Central memory CD4-positive, alpha-beta T cell (primary cell): ENCODE measurements at places on chromosomes 4 and X.

- DNase-seq: no peak
These were observed 10.5 kb upstream of the MGST2 start for GRCh38 chr4:139655116-139655515.

DNA sequence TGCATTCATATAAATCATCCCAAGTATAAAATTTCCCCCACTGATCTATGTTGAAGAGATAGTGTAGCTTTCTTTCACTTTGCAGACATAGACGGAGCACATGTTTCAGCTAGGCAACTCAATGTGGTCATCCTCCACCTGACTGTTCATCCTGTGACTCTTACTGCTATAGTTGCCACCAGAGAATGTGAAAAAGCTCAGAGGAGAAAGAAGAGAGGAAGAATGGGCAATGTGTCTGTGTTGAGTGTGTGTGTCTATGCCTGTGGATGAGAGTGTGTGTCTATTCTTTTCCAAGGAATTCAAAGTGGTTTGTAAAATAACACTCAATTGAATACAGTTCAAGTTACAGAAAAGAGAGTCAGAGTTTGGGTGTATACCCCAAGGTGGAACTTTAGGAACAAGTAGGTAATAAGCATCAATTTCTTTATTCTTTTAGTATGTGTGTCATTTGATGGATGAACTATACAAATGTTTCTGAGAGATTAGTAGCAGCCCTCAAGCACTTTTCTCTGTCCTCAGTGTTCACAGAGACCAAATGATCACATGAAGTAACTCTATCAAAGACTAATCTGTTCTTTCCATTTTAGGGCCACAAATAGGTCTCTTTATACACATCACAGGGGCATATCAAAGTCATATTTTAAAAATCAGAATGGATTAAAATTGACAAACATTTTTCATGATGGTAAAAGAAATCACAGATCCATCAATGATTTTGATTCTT, 2.3 kb downstream of the SNCA start:
- DNase-seq: no peak

DNA sequence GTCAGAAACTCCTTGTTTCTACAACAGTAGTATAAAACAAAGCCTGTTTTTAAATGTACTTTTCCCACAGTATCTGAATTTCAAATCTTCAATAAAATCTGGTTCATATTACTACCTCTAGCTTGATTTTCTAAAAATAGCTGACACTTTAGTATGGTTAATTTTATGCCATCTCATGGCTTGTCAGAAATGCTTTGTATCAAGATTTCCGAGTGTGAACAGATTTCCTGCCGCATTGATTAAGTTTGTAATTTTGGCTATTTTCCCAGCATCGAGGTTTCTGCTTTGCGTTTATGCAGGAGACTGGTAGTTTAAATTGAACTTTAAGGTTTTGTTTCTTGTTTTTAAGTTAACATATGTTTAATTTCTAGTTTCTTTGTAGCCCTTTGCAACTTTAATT, 44.2 kb downstream of the CLCN3 start:
- DNase-seq: no peak

DNA sequence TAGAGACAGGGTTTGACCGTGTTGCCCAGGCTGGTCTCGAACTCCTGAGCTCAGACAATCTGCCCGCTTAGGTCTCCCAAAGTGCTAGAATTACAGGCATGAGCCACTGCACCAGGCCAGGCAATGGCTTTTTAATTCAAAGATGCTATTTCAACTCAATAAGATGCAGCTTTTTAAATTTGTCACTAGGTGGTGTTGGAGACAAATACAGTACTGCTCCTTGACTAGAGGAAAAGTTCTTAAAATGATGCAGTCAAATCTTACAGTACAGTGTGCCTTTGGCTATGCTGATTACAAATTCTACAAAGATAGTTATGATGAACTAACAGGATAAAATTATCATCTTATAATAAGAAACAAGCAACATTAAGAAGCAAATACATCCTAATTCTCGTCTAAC, 441.1 kb downstream of the KCNIP4 start:
- no peak for DNase-seq

DNA sequence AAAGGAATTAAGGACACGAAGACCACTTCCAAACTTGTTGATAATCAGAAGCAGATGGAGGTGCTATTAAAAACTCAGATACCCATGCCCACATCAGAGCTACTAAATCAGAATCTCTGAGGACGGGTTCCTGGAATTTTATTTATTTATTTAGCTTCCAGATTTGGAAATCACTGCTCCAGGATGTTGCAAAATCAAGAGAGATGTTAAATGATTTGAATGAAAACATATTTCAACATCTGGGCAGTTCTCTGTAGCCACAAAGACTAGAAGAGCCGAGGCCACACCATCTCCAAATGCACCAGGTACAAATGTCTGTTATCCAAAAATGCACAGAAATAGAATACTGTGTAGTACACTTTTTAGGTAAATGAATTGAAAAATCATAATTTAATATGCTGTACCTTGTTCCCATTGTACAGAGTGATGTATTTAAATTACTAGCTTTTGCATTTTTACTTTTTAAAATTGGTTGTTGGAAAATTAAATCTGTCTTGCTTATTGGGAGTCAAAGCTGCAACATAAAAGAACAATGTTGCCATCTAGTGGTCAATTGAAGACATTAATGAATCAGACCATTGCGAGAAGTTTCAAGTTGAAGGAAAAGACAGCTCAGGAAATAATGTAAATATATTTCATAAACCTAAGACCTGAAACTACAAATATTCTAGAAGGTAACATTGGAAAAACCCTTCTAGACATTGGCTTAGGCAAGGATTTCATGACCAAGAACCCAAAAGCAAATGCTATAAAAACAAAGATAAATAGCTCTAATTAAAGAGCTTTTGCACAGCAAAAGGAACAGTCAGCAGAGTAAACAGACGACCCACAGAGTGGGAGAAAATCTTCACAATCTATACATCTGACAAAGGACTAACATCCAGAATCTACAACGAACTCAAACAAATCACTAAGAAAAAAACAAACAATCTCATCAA, 151.3 kb upstream of the TTC29 start:
- DNase-seq: peak; percentile 28

GRCh38 chrX:76996641-76997040, 450.5 kb upstream of the FGF16 start:
- DNase-seq: no peak

DNA sequence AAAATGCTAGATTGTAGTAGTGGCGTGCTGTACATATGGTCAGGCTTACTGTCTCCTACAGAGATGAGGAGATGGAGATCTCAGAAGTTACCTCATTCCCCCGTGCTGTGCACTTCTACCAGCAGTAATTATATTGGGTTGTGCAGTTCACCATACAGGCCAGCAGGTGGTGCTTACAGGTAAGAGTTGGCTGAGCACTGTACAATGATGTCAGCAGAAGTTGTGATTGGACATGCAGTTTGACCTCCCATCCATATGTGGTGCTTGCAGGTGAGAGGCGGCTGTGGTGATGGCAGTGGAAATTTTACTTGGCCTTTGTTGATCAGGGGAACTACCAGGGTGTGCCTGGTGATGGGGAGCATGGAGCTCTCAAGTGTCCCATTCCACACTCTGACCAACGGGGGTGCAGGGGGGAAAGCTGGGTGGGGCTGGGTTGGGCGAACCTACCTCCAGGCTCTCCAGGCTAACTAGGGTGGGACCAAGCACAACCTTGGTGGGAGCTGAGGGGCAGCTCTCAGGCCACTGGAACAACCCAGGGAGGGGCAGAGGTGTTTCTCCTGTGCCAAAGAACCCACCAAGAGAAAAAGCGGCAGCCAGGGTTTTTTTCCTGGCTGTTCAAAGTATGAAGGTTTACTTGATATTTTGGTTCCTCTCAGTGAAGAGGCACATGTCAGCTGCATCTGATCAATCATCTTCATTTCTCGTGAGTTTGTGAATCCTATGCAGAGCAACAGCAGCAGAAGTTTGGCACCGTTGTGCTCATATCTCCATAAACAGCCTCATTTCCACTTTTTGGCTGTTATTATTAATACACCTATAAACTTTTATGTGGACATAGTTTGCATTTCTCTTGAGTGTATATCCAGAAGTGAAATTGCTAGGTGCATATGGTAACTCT, 73.8 kb upstream of the FREM3 start:
- no peak for DNase-seq

GRCh38 chr4:10032625-10033024, 11.3 kb upstream of the SLC2A9 start:
- no peak for DNase-seq

- DNase-seq: no peak
These were observed 1.7 kb downstream of the KCNIP4 start for GRCh38 chr4:21946858-21947257.

- no peak for DNase-seq
These were observed 528 bp upstream of the FGF2 start for GRCh38 chr4:122826079-122826527.

DNA sequence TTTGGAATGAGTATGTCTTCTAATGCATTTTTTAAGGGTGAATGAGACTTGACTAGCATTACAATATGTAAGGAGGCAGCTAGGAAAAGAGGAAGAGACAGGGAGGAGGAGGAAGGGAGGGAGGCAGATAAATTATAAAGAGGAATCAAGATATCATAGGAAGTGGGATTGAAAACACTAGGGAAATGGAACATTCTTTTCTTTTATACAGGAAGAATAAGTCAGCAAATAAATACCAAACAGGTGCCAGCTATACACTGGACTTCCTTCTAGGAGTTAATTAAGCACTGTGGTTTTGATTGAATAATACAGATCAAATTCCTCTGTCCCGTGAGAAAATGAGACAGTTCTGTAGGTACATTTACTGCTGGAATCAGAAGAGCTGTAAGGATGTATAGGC, 78.6 kb downstream of the PACRGL start:
- DNase-seq: no peak

DNA sequence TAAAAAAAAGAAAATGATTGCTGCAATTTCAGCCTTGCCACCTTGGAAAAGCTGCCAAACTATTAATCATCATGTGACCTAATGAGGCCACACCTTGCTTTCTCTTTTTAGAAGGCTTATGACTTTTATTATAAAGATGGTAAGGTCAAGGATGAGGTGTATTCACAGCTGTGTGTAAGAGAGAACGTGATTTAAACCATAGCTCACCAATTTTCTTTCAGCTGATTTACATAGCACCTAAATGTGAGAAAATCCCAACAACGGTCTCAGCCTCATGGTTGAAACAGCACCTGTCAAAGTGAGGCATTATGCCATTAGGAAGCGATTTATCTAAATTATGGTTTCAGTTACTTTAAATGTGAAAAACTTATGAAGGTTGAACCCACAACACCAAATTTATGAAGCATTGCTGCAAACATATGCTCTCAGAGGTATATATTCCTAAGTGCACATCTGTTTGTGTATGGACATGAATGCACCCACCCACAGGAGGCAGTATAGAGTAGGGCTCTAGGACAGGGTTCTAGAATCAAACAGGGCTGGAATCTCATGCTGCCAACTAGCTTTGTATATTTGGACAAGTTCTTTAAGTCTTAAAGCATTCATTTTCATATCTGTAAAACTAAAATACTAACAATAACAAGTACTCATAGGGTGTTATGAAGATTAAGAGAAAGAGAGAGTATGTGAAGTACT, 40.7 kb downstream of the ANXA3 start:
- DNase-seq: no peak

DNA sequence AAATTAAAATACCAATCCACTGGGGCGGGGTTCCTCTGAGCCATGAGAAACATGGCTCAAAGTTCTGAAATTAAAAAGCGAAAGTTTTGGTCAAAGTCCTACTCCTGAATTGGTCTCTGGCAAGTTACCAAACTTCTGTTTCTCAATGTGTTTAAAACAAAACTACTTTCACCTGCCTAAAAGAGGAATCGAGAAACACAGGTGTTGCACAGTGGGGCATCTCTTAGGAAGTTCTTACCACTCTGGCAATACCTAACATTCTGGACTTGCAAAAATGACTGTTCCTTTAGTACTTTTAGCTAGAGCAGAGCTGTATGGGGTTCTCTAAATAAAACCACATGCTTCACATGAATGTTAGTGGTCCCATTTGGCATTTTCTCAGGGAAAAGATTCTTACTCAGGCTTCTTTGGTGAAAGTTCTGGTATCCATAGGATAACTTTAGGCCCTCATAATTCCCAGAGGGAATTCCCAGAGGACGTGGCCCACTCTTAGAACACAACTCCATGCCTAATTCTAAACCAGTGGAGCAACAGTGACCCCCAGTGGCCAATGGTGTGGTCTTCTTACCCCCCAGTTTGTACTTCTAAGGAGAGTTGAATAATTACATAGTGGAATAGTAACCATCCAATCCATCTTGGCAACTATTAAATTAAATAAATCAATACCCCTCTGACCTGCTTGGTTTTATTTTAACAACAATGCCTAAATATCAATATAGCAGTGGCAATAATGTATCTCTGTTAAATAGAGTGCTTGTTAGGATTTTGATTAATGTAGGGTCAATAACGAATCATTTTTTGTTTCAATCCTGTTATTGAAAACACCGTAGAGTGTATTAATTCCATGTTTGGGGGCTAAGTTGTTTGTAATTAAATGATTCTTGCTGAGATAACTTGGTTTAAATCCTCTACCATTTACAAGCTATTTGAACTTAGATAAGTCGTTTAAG, 21.9 kb downstream of the BMP3 start:
- DNase-seq: peak; percentile 8

GRCh38 chr4:47654972-47655693, 170.1 kb downstream of the ATP10D start:
- no peak for DNase-seq

- DNase-seq: no peak
These were observed 280.1 kb downstream of the RAPGEF2 start for GRCh38 chr4:159382856-159383561.

GRCh38 chr4:113582737-113583136, 178.8 kb downstream of the CAMK2D start:
- no peak for DNase-seq

- no peak for DNase-seq
These were observed 56.7 kb downstream of the DOCK11 start for GRCh38 chrX:118552121-118552900.

DNA sequence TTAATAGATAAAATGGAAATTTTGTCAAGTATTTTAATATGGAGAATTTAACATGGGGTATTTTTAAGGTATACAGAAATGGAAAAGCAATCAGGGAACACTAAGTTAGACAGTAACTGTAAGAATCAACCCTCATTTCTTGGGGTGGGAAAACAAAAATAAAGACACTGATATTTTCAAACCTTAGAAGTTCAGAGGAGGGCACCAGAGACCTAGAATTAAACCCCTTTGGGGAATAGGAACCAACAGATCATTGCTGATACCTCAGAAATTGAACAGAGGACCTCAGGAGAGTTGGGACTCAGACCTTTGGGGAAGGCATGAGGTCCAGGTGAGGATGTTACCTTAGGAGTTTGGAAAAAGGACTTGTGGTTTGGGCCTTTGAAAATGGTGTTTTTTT, 435.6 kb downstream of the TMA16 start:
- no peak for DNase-seq

GRCh38 chr4:175282407-175282806, 364.2 kb downstream of the ADAM29 start:
- DNase-seq: no peak

- DNase-seq: no peak
These were observed 58.6 kb upstream of the MSX1 start for GRCh38 chr4:4800646-4801408.

- no peak for DNase-seq
These were observed 88.3 kb downstream of the CLCN4 start for GRCh38 chrX:10244915-10245622.

- DNase-seq: no peak
These were observed 15.1 kb downstream of the DGKQ start for GRCh38 chr4:958314-958665.
